ENCODE measurements at places on chromosomes 5 and 9. TPM values are rescaled to one million over a fixed set of nuclear protein-coding genes. Genes with fewer than 3 reads are reported as not detected.

DNA sequence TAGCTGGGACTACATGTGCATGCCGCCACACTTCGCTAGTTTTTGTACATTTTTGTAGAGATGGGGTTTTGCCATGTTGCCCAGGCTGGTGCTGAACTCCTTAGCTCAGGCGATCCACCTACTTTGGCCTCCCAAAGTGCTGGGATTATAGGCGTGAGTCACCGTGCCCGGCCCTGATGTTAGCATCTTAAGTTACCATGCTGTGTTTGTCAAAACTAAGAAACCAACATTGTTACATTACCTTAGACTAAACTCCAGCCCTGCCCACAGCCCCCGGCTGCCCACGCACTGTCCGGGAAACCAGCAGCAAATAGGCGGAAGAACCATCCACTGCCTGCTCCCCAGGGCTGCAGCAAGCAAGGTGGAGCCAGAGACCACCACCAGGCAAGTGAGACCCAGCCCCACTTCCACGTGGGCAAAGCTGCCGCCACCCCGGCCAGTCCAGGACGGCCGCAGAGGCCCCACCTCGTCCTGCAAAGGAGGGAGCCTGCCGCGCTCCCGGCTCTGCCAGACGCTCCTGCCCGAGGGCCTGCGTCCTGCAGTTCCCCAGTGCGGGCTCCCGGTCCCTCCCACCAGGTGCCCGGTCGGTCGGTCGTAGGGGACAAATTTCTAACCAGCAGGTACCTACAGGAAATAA is 35.7 kb upstream of the TXN start:
- no peak for DNase-seq

GRCh38 chr9:5612185-5612530 is 16.7 kb upstream of the RIC1 start:
- DNase-seq, result no peak

GRCh38 chr5:26877154-26877553 is 161.2 kb downstream of the CDH9 start:
- no peak for DNase-seq

GRCh38 chr5:39714036-39714698 is 289.4 kb upstream of the DAB2 start:
- DNase-seq, result peak; percentile 3

DNA sequence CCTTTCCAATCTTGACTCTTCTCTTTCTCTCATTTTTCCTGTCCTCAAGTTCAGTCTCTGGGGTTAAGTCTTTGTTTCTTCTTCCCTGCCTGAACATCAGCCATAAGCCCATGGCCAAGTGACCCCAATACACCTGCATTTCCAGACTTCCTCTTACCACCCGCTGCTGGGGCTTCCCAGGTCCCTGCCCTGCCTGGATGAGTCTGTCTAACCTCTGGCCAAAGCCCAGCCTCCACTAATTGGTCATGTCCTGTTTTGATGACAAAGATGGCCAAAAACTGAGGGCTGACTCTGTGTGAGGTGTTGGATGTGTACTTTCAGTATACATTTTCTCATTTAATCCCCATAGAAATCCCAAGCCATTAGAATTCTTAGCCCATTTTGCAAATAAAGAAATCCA is 47.3 kb downstream of the SH3TC2 start:
- no peak for DNase-seq

DNA sequence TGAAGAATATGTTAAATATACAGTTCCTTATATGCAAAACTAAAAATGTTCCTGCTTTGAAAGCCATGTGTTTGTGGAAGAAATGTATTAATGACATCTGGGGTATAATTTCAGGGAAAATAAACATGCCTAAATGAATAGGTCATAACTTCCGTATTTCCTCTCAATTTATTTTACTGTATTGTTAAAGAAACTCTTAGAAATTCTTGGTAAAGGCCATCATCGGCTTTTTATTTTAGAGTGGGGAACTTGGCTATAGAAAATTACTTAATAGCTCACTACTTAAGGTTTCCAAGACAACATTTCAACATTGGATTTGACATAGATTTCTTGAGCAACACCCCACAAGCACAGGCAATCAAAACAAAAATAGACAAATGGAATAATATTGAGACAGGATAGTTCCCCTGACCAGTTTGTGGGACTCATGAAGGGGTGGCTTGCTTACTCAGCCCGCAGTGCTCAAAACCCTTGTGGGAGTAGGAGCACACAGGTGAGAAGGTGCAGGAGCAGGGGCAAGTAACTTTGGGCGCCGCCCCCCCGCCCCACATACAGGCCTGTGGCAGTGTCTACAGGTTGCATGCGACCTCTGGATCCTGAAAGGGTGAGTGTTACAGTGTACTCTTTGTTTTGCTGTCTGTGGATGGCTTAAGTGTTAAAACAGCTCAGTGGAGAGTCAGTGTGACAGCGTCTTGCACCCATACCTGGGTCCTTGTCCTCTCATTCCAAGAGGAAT is 891.4 kb upstream of the C9orf72 start:
- no peak for DNase-seq

GRCh38 chr9:108643731-108644510 is 211.9 kb downstream of the ACTL7B start:
- no peak for DNase-seq

DNA sequence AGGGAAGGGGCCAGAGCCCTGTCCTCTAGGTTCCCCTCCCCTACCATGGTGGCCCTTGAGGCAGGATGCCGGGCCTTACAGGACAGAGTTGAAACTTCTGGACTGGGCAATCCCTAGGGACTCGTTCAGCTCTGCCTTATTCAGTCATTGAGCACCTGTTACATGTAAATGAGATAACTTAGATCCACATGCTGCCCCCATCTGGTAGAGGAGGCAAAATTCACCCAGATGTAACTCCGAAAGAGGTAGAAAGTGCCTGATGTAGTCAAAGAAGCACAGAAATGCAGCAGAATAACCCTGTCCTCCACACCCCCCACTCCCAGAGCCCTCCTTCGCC is 1.5 kb downstream of the GGTA1 start:
- DNase-seq, result peak; percentile 21

GRCh38 chr9:99867536-99867935 is 38.9 kb upstream of the STX17 start:
- no peak for DNase-seq

DNA sequence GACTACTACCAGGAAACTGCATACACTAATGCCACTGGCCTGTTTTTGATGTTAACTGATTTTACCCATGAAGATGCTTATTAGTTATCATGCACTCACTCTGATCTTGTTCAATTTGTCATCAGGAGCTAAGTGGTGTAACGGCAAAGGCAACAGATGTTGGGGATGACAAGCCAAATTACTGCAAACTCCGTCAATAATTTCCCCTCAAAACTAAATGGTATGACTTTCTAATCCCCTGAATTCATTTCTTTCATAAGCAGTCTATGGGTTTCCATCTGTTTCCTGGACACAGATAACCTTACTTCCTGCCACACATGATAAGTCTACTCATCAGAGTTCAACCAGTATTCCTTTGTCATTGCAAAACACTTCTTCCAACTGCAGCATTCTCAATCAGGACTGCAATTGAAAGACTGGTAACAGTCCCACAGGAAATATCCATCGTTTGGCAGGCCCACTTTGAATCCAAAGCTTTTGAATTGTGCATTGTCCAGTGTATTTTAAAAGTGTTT is 96.2 kb upstream of the SMC2 start:
- no peak for DNase-seq

GRCh38 chr9:36163786-36164170 is 5.4 kb upstream of the CCIN start:
- no peak for DNase-seq

GRCh38 chr5:125256296-125256695 is 509.9 kb upstream of the ZNF608 start:
- no peak for DNase-seq

DNA sequence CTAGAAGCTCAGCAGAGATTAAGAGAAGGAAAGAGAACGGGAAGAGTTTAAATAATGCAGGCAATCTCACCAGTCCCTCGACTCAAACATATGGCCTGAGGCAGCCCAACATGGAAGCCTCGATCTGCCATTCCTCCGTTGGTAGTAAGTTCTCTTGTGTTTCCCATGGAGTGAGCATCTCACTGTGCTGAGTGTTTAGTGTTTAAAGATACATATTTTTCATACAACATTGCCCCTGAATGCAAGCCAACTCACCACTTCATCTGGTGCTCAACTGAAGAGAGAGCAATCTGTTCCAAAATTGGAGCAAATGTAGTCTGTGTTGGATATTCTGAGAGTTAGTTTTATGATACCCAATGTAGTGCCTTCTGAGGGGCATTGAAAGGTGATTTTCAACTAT is 171.5 kb upstream of the ATP10B start:
- DNase-seq, result no peak

GRCh38 chr5:68396722-68397121 is 181.2 kb downstream of the PIK3R1 start:
- DNase-seq, result no peak

- no peak for DNase-seq
Measured at GRCh38 chr5:118863345-118863744, 125.0 kb downstream of the DTWD2 start.

Gene GZMA
- not detected for polyA plus RNA-seq

Gene SV2C
- 1.0 TPM for polyA plus RNA-seq

Gene PDCD1LG2
- polyA plus RNA-seq, result 3.5 TPM

Gene ADGRD2
- polyA plus RNA-seq, result not detected

Gene DDX4
- polyA plus RNA-seq, result not detected

Gene MARCOL
- polyA plus RNA-seq, result not detected

All from GM12878 (cell line).